Cardiac ventricle fibroblast (primary cell): ENCODE measurements at places on chromosomes 7 and 10. TPM values are rescaled to one million over a fixed set of nuclear protein-coding genes. Genes with fewer than 3 reads are reported as not detected.

The CDHR3 gene
- total RNA-seq = 1.6 and 3.6 TPM in 2 replicates

The GIMAP1 gene
- 0.12 and 0.20 TPM in 2 replicates for total RNA-seq

The HYAL4 gene
- not detected in 2 replicates for total RNA-seq

The TMEM60 gene
- 10.0 and 17.4 TPM in 2 replicates for total RNA-seq

The NPSR1 gene
- not detected in 2 replicates for total RNA-seq
